ENCODE measurements at places on chromosomes 7 and 10.

GRCh38 chr7:129923709-129924108 is 29.1 kb downstream of the UBE2H start:
- DNase-seq = no peak

- no peak for DNase-seq
Observed at GRCh38 chr7:3041986-3042675, 1.5 kb downstream of the CARD11 start.

GRCh38 chr7:33645104-33645503 is 260.2 kb upstream of the BMPER start:
- no peak for DNase-seq

DNA sequence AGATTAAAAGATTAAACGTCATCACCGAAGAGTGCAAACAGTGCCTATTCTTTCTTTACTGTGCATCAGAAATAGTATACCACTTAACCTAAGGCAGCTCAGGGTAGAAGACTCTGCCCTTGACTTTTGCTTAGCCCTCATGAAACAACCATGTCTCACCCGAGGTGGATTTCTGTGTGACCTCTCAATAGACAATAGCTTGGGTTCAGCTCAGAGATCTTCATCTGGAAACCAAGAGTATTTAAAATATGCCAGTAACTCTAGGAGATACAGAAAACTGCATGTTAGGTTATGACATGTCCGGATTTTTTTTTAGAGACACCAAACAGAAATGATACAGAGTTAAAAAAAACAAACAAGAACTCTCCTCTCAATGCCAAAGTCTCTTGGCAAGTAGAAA is 75.8 kb downstream of the JAZF1 start:
- no peak for DNase-seq

GRCh38 chr7:49791088-49791741 is 17.8 kb downstream of the VWC2 start:
- DNase-seq = peak; percentile 24

- no peak for DNase-seq
Observed at GRCh38 chr7:140275069-140275965, 98.5 kb upstream of the KDM7A start.

DNA sequence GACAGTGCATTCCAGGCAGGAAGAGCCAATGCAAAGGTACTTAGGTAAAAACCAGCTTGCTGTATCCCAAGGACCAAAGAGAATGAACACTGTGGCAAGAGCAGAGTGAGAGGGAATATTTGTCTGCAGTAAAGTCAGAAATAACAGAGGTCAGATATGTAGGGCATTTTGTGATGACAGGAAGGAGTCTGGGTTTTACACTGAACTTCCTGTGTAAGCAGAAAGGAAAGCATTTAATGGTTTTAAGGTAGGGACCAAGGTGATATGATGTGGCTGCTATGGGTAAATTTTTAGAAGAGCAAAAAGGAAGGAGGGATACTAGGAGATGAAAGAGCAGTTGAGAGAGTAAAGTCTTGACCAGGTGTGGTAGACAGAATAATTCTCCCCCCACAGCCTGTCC is 10.1 kb downstream of the ABCB1 start:
- DNase-seq = no peak

DNA sequence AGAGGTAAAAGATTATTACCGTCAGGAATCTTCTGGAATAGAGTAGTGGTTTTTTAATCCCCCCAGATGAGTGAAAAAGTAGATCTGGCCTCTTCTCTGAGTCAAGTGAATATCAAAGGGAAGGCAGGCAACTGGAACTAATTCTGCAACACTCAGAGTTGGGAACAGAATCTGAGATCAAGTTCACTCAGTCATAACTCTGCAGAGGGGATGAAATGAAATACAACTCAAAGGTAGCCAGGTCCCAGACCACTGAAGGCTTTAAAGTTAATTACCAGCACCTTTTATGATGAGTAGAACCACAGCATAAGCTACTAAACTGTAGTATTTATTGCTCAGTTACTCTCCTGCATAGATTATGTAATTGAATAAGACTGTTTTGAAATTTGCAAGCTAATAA is 455.6 kb upstream of the AKR1E2 start:
- DNase-seq = no peak

- DNase-seq = no peak
Observed at GRCh38 chr7:147771344-147771743, 819.2 kb upstream of the C7orf33 start.

GRCh38 chr10:33506391-33506790 is 171.9 kb upstream of the NRP1 start:
- no peak for DNase-seq

GRCh38 chr7:106484562-106484961 is 176.4 kb downstream of the CCDC71L start:
- peak; percentile 21 for DNase-seq

DNA sequence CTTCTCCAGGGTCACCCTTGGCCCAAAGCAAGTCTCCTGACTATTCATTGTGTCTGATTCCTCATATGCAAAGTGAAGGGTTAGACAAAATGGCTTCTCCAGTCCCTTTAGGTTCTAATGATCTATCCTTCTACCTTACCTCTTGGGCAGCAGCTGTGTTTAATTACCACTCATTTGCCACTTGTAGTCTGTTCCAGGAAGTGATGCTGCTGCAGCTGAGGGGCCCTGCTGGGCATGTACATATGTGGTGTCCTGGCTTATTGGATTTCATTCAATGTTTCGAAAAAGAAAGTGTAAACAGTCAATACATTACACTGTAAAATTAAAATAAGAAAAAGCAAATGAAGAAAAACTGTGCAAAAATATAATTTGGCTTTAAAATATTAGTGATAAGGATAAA is 36.6 kb downstream of the SCIN start:
- no peak for DNase-seq

GRCh38 chr10:22894714-22895113 is 33.1 kb upstream of the ARMC3 start:
- DNase-seq = peak; percentile 23

- DNase-seq = no peak
Observed at GRCh38 chr7:83053965-83054364, 108.7 kb downstream of the PCLO start.

GRCh38 chr10:87618566-87619423 is 40.9 kb upstream of the PAPSS2 start:
- peak; percentile 81 for DNase-seq

- DNase-seq = no peak
Observed at GRCh38 chr7:128259131-128260061, 18.3 kb downstream of the LEP start.

- DNase-seq = no peak
Observed at GRCh38 chr10:89055159-89055558, 64.6 kb downstream of the FAS start.

- DNase-seq = no peak
Observed at GRCh38 chr10:128567551-128567950, 441.3 kb upstream of the MKI67 start.

DNA sequence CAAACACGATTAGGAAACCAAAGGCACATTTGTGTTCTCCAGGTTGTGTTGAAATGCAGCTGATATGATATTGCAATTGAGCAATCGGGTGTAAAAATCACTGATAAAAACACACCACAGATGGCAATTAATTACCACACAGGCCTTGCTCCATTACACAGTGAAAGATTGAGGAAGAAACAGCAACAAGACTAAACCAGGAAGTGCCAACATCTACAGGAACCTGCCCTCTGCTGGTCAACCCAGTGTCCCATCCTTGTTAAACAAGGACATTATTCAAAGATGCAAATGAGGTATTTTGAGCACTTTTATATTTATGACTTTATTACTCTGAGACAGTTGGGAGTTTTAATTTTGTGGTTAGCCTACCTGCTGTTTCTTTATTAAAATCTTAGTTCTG is 765.6 kb upstream of the GHITM start:
- peak; percentile 21 for DNase-seq

GRCh38 chr7:29277436-29278215 is 83.1 kb downstream of the CHN2 start:
- no peak for DNase-seq

GRCh38 chr10:11425296-11425610 is 186.2 kb downstream of the USP6NL start:
- no peak for DNase-seq

GRCh38 chr10:34346516-34347100 is 468.5 kb downstream of the PARD3 start:
- no peak for DNase-seq

- DNase-seq = no peak
Observed at GRCh38 chr7:158061884-158062656, 525.6 kb downstream of the PTPRN2 start.
